ENCODE measurements at places on chromosomes 1 and 21. TPM values are rescaled to one million over a fixed set of nuclear protein-coding genes. Genes with fewer than 3 reads are reported as not detected.

TRABD2B gene
- polyA plus RNA-seq = not detected

PGLYRP4 gene
- not detected for polyA plus RNA-seq

SH3BGR gene
- polyA plus RNA-seq = 0.21 TPM

PCAT6 gene
- polyA plus RNA-seq = 1.4 TPM

DCST1 gene
- polyA plus RNA-seq = 0.52 TPM

UBE2U gene
- polyA plus RNA-seq = not detected

FAM72D gene
- polyA plus RNA-seq = 0.21 TPM

CR1L gene
- 0.07 TPM for polyA plus RNA-seq

VWA5B1 gene
- not detected for polyA plus RNA-seq

MFAP2 gene
- polyA plus RNA-seq = not detected

ABCG1 gene
- 8.7 TPM for polyA plus RNA-seq

YTHDF2 gene
- polyA plus RNA-seq = 35.1 TPM

- no peak for DNase-seq
Observed at GRCh38 chr1:62728963-62729362, 40.8 kb upstream of the DOCK7 start.

DNA sequence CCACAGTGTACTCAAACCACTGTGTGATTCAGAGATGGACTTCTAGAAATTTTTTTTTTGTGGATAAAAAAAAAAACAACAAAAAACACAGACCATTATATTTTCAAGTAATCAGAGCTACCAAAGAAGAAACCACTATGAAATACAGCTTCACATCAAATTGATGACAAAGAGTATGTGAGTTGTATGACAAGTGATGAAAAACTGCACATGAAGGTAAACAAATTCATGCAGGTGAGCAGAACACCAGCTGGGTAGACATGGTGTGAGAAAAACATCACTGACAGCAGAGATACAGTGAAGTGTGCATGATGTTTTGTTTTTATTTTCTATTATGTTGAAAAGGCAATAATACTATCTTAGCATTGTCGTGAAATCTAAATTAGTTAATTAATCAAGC lies 8.0 kb upstream of the PTPRC start:
- DNase-seq = no peak

- no peak for DNase-seq
Observed at GRCh38 chr1:162384601-162385279, 3.2 kb downstream of the C1orf226 start.

GRCh38 chr1:192889082-192889481 lies 80.2 kb downstream of the RGS2 start:
- DNase-seq = no peak

- DNase-seq = no peak
Observed at GRCh38 chr1:165426745-165427144, 18.2 kb downstream of the RXRG start.

DNA sequence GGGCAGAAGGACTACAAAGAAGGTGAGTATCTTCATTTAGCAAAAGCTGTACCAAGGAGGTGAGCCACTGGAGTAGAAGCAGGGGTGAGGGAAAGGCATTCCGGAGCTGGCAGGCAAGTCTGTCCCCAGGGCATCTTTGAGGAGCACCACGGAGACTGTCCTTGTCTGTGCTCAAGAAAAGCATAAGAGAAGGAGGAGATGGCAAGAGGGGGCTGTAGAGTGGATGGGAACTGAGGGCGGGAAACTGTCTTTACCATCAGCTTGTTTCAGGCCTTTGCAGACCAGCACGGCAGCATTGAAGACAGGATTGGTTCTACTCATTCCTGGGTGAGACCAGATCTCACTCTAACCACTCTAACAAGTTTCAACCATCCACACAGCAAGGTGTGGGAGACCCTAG lies 355.8 kb downstream of the AJAP1 start:
- DNase-seq = no peak

GRCh38 chr1:239126884-239127283 lies 259.5 kb upstream of the CHRM3 start:
- DNase-seq = no peak

DNA sequence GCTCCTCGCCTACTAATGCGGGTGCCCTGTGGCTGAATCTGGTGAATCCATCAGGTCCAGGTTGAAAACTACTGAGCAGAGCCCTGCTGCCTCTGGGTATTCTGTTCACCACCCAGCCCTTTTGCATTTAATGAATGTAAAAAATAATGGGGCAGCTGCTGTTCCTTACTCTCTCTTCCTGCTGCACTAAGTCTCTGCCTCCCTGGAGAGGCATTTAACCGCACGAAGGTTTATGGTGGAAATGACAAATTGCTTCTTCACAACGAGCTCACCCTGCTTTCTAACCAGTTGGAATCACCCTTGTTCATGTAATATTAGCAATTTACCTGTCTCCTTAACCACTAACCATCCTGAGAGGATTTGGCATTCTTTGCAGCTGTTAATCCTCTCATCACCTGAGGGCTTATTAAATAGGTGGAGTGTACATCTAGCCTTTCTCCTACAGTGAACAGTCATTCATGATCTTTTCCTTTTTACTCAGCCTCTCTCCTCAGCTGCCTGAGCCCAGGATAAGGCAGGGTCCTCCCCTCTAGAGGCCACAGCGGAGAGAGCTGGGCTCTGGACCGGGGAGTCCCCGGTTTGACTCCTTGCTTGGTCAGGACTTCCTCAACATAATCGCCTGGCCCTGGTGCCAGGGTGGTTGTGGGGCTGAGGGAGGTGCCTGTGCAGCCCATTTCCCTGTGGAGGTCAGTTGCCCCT lies 97.6 kb downstream of the NOS1AP start:
- DNase-seq = no peak

GRCh38 chr1:9576903-9577302 lies 11.8 kb upstream of the TMEM201 start:
- DNase-seq = no peak

DNA sequence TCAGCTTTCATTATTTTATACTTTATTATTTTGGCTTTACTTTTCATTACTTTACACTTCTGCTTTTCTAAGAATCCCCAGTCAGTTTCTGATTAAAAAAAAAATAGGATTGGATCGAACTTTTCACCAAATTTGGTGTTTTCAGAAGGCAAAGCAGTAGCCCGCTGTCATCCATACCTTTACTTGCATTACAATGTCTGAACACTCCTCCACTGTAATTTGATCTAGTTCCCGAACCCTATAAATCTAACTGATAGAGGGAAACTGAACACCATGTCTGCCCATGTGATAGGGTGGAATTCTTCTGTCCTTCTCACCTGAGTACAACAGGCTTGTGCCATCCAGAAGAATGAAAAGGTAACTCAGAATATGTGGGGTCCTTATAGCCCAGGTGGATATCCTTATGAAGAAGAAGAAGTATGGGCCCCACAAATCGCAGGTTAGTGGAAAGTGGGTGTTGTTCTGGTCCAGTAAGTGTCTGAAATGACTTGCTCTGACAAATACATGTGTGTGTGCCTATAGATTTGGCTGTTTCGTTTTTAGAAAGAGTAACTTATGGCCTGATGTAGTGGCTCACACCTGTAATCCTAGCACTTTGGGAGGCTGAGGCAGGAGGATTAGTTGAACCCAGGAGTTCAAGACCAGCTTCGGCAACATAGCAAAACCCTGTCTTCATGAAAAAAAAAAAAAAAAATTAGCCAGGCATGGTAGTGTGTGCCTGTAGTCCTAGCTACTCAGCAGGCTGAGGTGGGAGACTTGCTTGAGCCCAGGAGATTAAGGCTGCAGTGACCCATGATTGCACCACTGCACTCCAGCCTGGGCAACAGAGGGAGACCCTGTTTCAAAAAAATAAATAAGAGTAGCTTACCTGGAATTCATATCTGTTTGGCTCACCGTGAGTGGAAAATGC lies 26.6 kb upstream of the CDC14A start:
- no peak for DNase-seq

- DNase-seq = no peak
Observed at GRCh38 chr1:86750530-86750929, 46.2 kb downstream of the SH3GLB1 start.

GRCh38 chr1:3628445-3628844 lies 3.6 kb downstream of the TPRG1L start:
- DNase-seq = no peak

GRCh38 chr1:8858112-8858668 lies 20.3 kb downstream of the ENO1 start:
- DNase-seq = no peak

- DNase-seq = no peak
Observed at GRCh38 chr1:72568113-72568512, 285.8 kb upstream of the NEGR1 start.

DNA sequence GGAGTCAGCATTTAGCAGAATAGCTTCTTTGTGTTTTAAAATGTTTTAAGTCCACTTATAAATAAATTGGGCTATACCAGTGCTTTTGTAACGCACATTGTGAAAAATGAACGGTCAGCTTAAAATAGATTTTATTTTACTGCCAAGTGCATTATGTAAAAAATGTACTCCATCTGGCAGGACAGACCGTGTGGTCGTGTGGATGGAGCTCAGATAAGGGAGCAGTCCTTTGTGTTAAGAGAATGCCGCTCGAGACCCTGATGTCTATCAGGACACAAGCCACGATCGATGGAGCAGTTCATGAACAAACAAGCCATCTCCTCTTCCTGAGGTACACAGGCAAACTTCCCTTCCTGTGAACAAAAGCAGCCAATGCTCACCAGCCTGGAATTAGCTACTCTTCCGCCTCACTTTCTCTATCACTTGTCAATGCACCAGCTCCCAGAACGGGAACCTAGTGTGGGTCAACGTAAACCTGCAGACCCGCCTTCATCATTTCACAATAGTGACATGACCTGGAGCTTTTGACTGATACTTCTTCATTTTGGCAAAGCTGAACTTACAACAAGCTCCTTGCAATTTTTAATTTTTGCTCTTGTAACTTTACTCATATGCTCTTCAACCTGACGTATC lies 243.5 kb downstream of the TGFB2 start:
- no peak for DNase-seq

DNA sequence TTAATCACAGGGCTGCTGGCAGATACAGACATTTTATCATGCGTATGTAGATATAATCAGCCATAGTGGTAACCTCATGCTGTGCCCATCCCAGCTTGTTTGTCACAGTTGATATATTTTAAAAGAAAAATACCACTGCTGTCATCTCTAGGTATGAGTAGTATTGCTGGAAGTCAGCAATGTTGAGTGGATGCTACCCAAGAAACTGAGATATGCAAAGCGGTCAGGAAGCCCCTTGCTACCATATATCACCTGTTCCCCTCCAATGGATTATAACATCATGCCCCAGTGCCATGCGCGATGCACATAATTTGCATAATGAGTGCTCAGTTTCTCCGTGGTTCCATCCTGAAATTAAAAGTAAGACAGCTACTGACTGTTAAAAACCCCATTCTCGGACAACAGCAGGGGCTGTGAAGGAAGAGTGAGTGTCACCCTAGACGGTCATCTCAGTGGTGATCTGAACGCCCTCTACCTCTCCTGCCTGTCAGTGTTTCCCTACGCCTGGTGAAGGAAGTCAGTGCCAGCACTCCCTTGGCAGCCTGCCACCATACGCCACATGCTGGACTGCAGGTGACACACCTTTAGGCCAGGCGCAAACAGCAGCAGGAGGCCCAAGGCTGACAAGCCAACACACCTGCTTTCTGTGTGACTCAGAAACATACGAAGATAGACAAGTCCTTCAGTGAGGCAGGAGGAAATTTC lies 2.7 kb downstream of the IL10RB start:
- peak; percentile 77 for DNase-seq

DNA sequence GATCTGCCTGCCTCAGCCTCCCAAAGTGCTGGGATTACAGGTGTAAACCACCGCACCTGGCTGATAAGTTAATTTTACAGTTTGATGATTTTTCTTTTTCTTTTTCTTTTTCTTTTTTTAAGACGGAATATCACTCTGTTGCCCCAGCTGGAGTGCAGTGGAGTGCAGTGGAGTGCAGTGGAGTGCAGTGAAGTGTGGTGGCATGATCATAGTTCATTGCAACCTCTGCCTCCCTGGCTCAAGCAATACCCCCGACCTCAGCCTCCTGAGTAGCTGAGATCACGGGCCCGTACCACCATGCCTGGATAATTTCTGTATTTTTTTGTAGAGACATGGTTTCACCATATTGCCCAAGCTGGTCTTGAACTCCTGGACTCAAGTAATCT lies 84.4 kb upstream of the CXADR start:
- DNase-seq = no peak

DNA sequence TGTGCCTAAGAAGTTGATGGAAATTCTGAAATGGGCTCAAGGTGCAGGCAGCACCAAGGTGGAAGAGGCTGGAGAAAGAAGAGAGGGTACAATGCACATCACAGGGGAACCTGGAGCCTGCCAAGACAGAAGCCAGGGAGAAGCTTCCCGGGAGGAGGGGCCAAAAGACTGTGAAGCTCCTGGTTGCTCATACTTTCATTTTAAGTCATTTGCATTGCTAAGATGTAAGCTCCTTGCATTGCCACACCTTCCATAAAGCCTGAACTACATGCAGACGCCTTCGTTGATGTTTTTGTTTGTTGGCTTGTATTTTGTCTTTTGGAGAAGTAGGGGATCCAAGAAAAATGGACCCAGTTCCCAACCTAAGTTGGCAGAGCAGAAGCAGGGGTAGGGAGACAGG lies 69.0 kb downstream of the HMGB4 start:
- DNase-seq = no peak

DNA sequence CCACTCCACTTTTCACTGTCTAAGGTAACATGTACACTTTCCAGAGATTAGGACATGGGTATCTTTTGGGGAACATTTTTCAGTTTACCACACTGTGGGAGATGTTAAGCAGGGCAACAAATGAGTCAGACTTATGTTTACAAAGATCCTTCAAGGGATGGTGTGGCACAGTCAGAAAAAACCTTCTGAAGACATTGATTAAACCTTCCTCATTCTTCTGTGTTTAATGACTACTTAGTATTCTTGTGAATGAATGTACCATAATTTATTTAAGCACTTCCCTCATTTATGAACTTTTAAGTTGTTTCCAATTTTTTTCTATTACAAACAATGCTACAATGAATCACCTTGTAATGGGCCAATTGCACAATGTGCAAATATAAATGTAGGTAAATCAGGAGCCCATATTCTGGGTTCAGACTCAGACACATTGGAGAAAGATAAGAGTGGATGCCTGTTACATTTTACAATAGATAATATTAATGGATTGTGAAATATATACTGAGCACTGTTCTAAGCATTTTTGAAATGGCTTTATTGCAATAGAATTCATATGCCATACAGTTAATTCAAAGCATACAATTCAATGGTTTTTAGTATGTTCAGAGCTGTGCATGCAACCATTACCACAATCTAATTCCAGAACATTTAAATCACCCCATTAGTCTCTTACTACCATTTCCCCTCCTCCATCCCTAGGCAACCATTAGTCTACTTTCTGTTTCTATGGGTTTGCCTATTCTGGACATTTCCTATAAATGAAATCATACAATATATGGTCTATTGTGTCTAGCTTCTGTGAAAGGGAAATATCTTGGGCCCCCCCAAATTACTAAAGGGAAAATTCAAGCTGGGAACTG lies 1.9 kb upstream of the SFT2D2 start:
- DNase-seq = no peak

- peak; percentile 39 for DNase-seq
Observed at GRCh38 chr1:1627829-1628753, 3.9 kb upstream of the MMP23B start.

DNA sequence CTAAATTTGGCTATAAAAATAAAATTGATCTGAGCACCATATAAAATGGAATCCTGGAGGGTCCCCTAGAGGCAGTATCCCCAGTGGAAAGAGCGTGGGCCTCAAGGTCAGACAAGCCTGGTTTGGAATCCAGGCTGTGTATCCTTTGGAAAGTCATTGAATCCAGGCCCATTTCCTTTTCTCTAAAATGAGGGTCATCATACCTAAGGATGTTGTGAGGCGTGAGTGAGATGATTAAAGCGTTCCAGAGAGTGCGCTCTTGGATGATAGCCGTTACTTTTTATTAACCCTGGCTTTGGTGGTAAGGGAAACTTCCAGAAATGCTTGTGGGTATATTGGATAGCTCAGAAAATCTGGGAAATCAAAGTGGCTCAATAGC lies 683 bp upstream of the ZNF436 start:
- no peak for DNase-seq

GRCh38 chr1:24768873-24769605 lies 23.8 kb downstream of the CLIC4 start:
- DNase-seq = no peak
